Stimulated activated CD8-positive, alpha-beta memory T cell treated with anti-CD3 and anti-CD28 coated beads, Interleukin-7, amount 100 ng/mL, for 1 hour (primary cell): ENCODE measurements at places on chromosomes 1 and 21.

DNA sequence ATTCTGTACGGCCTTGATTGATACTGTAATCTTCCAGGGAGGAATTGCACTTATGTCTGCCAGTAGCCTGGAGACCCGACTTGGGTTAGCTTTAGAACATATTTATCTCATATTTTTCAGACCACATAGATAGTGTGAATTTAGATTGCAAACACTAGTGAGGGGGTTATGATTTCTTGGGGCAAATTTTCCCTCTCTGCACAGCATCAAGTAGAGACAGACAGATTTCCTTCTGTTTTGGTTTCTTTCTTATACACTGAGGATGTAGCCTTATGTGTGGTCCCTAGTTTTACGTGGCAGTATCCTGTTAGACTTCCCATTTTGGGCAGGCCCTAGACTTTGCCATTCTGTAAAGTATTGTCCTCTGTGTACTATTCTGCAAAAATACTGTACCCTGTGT lies 29.0 kb downstream of the SOAT1 start:
- no peak for DNase-seq

- peak; percentile 75 for DNase-seq
Observed at GRCh38 chr1:30718636-30719405, 4.6 kb downstream of the MATN1 start.

- no peak for DNase-seq
Observed at GRCh38 chr1:117897551-117897950, 31.9 kb downstream of the GDAP2 start.

GRCh38 chr1:112852276-112852675 lies 103.7 kb downstream of the SLC16A1 start:
- no peak for DNase-seq

DNA sequence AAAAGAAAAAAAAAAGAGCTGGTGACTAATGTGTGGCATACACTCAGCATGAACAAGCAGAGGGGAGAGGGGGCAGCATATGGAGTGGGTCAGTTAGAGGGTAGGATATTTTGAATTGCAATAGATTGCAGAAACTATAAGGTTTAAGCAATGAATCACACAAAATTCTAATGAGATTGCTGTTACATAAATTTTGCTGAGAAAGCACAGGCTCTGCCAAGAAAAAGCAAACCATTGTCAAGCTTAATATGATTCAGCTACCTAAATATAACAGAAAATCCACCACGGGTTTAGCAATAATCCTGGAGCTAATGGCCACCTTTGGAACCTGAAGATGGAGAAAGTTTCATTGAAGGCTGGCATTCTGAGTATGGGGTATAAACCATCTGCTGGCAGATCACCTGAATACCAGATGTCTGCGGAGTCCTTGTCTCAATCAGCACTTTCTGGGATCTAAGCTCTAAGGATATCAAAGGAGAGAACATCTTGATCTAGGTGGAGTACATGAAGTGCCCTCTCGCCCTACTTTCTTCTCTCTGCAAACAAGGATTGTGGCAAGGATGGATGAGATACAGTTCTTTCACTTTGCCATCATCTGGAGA lies 30.3 kb upstream of the ANGPTL7 start:
- DNase-seq = no peak

GRCh38 chr1:91559838-91560565 lies 59.4 kb downstream of the CDC7 start:
- DNase-seq = no peak

DNA sequence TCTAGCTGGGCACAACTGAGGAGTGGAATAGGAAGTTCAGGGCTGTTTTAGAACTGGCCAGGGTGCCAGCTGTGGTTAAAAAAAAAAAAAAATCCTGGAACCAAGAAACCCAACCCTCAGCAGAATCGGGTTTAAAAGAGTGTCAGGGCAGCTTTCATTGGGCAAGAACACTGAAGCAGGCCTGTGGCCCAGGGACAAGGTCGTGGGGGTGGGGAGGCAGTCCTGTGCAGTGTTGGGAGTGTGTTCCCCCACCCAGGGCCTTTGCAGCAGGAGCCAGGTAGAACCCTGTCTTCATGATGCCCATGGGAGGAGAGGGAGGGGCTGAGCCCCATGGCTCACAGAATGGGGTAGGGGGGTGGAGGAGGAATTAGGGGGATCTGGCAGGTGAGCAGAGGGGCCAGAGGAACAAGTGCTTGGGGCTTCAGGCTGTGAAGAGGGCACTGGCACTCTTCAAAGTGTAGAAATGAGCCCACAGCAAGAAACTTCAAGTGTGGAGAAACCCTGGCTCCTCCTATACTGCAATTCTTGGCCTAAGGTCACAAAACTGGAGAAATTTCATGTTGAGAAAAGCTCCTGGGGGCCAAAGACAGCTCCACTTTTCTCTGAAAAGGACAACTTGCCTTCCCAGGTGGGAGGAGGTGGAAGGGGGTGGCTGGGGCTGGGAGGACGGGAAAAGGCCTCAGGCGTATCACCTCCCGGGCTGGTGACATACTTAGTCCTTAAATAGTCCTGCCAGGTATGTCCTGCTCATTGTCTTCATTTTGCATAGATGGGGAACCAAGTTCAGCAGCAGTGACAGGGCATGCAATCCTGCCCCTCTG lies 39.3 kb downstream of the KIAA1614 start:
- DNase-seq = no peak

GRCh38 chr1:67308136-67308535 lies 463 bp downstream of the IL12RB2 start:
- DNase-seq = no peak

DNA sequence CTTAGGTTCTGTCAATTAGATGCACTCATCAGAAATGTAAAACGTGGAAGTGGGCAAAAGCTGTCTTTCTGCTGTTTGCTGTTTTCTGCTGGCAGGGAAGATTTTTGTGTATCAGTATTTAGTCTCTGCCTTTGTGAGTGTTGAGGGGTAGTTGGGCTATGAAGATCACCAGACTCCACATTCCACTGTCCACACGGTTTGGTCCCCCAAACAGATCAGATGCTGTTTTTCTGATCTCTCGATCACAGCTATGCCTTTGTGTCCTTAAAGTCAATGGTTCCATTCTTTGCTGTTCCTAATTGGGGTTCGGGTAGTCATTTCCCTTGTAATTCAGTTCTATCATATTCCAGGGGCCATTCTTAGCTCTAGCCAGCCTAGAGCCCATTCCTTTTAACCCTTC lies 27.0 kb upstream of the NPL start:
- DNase-seq = no peak

GRCh38 chr21:38351961-38352521 lies 95.2 kb downstream of the KCNJ15 start:
- no peak for DNase-seq

DNA sequence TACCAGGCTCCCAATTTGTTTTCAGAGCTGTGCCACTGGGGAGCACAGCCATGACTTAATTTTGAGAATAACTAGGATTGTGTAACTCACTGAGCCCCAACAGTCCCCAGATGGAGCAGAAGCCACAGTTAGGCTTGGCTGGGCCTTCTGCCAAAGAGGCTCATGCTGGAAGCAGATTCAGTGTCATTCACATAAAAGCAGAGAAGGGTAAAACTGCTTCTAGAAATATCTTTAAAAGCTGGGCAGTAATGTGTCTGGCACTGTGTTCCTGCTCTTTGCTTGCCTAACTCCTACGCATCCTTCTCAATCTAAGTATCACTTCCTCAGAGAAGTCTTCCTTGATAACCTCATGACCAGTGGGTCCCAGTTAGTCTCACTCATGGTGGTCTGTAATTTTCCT lies 20.3 kb downstream of the STK40 start:
- no peak for DNase-seq

- DNase-seq = no peak
Observed at GRCh38 chr1:32992489-32993323, 28.1 kb upstream of the RNF19B start.

DNA sequence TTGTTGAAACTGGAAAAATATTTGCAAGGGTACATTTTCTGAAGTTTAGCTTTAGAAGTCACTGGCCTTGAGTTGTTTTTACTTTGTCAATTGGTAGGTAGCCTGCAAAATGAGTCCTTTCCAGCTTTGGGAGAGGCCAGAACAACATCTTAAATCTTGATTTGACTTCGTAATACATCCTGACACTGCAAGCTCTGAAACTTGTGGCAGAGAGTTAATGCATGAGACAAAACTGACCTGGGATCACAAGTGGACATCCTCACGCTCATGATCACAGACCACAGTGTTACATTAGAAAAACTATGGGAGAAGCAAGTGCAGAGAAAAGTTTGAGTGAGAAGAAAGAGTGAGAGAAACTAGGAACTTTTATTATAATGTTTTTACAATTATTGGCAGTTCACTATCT lies 550.9 kb downstream of the USP25 start:
- no peak for DNase-seq

DNA sequence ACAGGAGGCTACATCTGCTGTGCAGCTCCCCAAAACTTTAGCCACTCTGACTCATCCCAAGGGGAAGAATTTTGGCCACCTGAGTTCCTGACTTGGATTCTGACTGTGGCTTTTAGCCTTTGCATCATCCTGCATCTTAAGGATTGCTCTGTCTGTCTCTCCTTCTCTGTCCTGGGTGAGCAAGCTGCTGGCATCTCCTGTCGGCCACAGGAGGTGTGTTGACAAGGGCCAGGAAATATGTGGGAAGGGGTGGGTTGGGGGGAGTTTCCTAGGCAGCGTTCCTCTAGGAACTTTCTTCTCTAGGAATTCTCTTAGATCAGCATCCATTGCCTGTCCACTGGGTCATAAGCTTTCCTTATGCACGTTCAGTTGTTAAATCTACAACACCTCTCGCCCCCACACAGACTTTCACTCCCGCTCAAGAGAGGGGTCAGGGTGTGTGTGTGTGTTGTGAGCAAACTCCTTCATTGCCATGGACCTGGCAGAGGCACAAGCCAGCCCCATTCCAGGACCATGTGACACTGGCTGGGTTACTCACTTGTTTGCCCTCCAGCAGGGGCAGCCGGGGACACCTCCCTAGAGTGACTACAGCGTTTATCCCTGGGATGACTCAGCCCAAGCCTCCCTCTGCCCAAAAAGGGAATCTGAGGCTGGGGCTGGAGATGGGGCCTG lies 145.0 kb upstream of the DUSP10 start:
- no peak for DNase-seq

- DNase-seq = no peak
Observed at GRCh38 chr1:236038034-236038433, 26.9 kb downstream of the NID1 start.

GRCh38 chr1:155974208-155975115 lies 3.9 kb downstream of the ARHGEF2 start:
- no peak for DNase-seq

- no peak for DNase-seq
Observed at GRCh38 chr1:206512058-206512850, 4.9 kb downstream of the RASSF5 start.

GRCh38 chr1:88998716-88999115 lies 6.3 kb upstream of the KYAT3 start:
- no peak for DNase-seq

GRCh38 chr1:111690306-111690617 lies 48.9 kb downstream of the INKA2 start:
- DNase-seq = no peak

DNA sequence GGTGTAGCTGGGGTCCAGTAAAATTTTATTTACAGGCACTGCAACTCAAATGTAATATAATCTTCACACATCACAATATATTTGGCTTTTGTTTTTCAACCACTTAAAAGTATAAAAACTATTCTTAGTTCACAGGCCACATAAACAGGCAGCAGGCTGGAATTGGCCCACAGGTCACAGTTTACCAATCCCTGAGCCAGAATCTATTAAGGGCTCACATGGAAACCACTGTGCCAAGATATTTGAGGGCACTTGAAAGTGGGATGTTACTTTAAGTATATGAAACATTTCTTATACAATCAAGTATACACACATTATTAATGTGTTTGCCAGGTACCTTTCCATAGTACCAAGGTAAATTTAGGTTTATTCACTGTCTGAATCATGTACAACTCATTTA lies 71.9 kb upstream of the PRDX6 start:
- no peak for DNase-seq

DNA sequence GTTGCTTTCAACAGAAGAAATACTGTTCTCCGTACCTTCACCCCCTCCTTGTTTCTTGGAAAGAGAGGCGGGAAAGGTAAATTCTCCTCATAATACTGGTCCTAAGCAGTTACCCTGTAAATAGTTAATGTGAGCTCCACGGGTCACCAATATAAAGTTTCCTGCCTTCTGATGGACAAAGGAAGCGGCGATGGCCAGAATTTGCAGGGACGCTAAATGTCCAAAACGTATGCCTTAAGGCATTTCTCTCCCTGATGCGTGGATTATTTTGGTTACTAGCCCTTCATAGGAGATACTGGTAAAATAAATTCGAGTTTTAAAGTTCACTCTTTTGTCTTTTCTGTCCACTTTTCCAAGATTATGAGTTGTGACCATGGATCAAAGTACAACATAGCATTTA lies 898 bp upstream of the PTGS2 start:
- DNase-seq = no peak

- DNase-seq = no peak
Observed at GRCh38 chr1:184745110-184745509, 9.5 kb downstream of the EDEM3 start.

DNA sequence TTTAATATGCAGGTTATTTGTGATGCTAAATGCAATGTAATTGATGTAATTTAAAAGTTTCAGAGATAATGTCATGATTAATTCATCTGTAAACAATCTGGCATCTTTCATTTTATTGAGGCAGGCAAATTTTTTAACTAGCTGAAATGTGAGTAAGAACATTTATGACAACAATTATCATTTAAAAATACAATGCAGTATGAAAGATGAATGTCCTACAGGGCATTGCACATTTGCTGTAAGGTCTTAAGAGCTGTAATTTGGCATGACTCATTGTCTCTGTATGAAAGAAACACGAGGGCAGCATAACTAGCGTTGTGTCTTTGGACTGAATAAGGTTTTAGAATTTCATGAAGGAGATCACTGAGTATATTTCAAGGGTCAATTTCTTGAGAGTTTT lies 642.8 kb downstream of the PLA2G4A start:
- no peak for DNase-seq

DNA sequence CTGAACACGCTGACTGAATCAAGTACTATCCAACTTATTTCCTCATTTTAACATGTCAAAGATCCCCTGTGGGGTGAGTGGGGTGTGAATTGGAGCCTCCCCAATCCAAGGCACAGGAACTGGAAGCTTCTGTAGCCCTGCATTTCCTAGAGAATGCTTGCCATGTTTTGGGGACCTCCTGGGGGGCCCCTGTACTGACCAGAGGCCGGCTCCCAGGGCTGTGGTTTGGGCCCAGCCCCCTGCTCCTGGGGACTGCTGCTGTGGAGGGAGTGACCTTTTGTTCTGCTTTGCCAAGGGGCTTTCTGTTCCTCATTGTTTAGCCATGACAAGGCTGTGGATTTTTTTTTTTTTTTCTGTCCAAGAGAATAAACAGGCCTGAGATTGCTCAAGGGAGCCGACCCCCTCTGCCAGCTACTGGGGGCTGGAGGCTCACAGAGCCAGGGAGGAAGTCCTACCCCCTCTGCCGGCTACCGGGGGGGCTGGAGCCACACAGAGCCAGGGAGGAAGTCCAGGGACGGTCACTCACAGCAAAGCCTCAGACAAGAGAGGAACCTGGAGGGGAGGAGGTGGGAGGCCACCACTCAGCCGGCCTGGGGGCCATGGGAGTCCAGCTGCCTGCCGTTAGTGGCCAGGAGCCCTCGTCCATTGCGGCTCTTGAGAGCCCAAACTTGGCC lies 17.4 kb downstream of the TNFRSF1B start:
- DNase-seq = no peak

- DNase-seq = no peak
Observed at GRCh38 chr1:9903801-9904527, 6.1 kb downstream of the CTNNBIP1 start.
